ENCODE measurements at places on chromosomes 3 and 15.

DNA sequence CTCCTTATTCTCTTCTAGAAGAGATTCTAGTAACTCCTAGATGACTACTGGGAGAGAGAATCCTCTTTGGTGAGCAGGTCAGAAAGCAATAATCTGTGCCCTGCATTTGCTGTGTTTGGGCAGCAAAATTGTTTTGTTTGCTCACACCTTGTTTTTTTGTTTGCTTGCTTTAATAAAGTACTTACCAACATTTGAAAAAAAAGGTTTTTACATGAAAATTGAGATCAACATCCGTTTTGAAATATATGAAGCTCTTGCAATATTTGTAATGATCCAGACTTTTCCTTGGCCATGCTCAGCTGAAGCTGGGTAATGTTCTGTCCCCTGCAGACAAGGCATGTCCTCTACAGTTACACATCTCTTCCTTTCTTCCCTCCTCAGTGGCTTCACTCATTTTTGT, 62.2 kb downstream of the DIPK2A start:
- DNase-seq = no peak

GRCh38 chr15:67050062-67050461, 15.3 kb upstream of the SMAD3 start:
- no peak for DNase-seq

DNA sequence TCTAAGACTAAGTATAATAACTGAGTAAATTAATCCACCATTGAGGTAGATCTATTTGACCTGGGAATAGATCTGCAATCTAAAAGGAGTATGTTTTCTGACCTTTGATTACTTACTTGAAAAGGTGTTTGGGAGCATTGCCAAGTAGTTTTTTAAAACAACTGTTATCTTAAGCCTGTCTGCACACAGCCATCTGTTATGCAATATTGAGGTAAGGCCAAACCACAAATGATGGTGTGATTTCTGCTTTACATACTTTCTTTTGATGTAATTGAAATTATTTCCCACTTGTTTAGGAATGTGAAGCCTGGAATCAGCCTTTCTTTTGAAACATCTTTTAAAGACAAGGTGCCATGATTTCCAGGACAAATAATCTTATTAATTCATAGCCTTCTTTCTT, 274.0 kb downstream of the BBX start:
- DNase-seq = no peak

DNA sequence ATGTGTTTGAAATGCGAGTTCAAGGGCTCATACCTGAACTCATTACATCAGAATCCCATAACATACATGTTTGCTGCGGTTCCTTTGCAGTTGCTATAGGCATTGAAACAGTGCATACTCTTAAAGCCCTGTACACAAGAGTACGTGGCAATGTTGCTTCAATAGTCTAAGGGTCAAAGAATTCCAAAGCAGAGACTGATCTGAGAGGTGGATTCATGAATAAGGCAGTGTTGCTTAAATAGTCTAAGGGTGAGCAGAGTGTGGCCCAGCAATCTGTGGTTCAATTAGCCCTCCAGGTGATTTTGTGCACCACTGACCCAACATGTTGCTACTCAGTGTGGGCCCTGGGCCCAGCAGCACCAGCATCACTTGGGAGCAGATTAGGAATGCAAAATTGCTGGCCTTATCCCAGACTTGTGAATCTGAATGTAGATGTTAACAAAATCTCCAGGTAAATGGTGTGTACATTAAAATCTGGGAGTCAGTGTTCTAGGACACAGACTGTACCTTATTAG, 314.7 kb upstream of the UMPS start:
- no peak for DNase-seq

DNA sequence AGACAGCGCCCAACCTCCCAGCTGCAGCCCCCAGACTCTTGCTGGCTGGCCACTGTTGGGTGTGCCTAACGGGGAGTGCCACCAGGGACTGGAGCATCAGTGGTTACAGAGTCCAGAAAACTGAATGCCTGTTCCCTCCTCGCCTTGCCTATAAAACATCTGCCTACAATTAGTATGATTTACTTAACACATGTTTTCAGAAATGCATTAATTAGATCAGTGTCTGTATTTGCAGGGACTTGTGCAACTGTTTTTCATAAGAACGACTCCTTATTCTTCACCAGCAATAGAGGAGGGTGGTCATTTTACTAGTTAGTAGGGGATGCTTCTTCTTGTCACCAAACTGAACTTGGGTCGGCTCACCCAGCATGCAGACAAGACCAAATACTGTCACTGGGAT, 248.7 kb downstream of the GABRG3 start:
- no peak for DNase-seq

DNA sequence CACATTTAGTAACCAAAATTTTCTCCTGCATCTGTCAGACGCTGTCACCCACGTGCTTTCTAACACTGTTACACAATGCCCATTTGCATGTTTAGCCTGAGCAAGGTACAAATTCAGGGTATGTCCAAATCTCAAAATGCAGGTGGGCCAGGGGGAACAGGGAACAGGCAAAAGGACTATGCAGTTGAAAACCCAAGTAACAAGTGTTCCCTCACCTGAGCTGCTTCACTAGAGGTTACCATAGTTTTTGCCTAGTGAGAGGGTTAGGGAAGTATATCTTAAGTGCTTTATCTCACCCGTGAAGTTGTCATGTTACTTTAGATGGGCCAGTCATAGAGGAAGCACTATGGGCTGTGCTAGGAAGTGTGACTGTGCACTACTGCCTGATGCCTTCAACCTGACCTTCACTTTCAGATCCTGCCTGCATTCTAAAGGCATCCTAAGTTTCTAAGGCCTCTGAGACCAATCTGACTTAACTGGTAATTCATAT, 6.0 kb upstream of the TMEM87A start:
- DNase-seq = no peak

- no peak for DNase-seq
Observed at GRCh38 chr3:15288331-15289035, 43.9 kb downstream of the SH3BP5 start.

- no peak for DNase-seq
Observed at GRCh38 chr3:32816439-32817256, 1.1 kb upstream of the TRIM71 start.

DNA sequence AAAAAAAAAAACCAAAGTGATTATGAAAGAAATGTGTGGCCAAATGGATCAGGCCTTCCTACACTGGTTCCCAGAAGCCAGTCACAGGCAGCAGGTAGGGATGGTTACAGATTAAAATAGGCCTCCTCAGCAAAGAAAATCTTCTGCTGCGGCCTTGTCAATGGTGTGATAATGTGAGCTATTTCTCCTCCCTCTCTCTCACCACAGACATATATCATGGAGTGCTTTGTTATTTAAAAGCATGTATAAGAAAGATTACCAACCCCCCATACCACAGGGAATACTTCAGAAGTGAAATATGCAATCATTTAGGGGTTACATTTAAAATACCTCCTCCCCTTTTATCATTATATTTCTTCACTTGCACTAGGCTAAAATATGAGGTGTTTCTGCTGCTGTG, 32.2 kb upstream of the LRTM1 start:
- no peak for DNase-seq

- DNase-seq = no peak
Observed at GRCh38 chr3:24440760-24441464, 53.7 kb downstream of the THRB start.

DNA sequence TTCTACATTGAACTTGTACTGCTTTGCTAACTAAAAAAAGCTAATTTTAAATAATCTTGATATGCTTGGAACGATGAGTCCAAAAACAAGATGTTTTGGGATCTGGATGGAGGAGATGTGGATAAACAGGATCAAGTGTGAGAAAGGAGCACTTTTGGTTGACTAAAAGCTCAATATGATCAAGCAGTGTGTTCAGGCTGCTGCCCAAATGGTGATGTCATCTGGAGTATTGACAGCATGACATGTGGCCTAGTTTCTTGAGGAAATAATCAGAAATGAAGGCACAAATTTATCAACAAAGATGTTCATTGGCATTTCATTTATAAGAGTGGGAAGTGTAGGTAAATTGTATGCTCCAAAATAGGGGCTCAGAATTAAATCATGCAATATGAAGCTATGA, 161.2 kb downstream of the SOX2 start:
- no peak for DNase-seq

GRCh38 chr15:74180881-74181602, 7.5 kb downstream of the ISLR start:
- no peak for DNase-seq

DNA sequence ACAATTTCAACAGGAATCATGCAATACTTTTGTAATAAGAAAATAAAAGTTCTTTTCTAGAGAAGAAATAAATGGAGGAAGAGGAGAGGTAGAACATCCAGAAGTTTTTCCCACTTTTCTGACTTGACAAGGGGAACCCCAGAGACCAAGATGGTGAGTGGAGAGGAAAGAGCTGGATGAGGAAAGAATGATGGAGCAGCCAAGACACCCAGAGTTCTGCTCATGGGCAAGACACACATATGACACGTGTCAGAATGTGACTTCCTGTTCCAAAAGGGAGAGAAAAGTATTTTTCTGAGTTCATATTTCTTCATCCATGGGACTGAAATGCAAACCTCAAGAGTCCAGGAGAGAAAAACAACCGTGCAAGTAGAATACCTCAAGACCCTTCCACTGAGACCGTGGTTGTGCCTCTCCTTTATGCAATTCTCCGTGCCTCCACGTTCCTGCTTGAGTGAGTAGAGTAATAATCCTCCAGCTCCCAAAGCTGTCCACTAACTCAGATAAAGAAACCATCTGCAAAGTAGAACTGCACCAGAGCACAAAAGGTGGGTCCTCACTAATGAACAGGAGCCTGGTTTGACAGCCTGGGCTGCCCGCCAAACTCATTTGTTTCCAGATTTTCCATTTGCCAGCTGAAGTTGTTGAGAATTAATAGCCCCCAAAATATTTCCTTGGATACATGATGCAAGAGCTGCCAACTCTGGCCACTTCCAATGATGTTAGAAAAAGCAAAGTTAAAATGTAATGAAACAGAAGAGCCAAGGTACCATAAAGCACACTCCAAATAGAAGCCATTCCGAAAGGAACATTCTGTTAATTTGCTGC, 272.6 kb upstream of the IGF1R start:
- DNase-seq = no peak

DNA sequence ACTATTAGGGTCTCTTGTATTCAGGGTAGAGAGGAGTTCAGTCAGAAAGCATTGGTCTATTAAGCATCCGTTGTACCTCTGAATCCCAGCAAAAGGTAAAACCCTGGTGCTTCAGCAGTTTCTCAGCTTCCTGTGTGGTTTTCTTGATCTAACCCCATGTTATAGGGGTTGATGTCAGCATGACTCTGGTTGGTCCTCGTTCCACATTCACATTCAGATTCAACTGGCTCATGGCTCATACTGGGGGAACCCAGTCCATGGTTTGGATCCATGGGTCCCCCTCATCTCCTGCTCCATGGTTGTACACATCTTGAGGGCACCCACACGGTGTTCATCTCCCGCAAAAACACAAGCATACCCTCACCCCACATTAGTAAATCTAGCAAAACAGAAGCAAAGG, 47.7 kb upstream of the C2CD4B start:
- DNase-seq = no peak

DNA sequence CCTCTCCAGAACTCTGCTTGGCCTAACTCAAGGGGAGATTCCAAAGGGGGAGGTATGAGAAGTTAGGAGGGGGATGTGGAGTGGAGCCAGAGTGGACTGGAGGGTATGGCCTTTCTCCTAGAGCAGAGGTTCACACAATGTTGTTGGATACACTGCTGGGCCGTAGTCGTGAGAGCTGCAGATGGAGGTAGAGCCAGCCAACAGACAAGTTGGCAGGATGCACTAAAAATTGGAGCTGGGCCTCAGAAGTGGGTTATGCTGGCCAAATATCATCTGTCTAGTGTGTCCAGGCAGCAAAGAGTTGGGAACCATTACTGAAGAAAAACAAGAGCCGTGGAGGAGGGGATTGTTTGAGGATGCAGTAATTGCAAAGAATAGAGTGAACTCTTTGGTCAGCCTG, 27.7 kb upstream of the LRRFIP2 start:
- no peak for DNase-seq

GRCh38 chr3:100533176-100533575, 40.8 kb downstream of the TMEM45A start:
- DNase-seq = no peak

- DNase-seq = peak; percentile 1
Observed at GRCh38 chr3:63467392-63467791, 185.1 kb upstream of the SNTN start.

GRCh38 chr15:26223720-26224119, 360.6 kb upstream of the ATP10A start:
- DNase-seq = no peak

DNA sequence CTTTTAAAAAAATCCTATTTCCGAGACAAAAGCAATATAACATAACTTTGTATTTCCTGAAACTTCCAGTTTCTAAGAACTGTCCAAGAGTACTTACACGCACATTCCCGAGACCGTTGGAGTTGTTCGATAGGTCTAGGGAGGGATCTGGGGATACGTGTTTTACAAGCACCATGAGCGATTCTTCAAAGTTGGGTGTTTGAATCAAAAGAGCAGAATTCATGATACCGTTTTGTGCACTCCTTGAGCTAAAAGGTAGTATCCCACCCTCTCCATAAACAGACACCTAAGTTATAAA, 700 bp upstream of the EDEM1 start:
- DNase-seq = no peak

- no peak for DNase-seq
Observed at GRCh38 chr3:144187531-144188210, 216.0 kb downstream of the DIPK2A start.

DNA sequence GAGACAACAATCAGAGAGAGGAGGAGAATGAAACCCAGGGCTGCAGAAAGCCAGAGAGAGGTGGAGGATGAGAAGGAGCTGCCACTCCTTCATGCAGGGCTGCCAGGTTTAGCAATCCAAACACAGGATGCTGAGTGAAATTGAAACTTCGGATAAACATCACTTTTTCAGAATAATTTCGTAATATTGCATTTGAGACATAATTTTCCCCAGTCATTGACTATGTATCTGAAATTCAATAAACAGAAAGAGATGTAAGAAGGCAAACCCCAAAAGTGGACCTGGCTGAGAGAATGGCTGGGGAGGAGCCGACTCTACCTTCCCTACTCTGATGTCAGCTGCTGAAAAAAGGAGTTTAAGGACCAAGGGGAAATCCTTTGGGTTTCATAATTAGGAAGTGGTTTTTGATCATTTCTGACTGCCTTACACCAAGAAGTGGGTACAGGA, 33.8 kb downstream of the SLC9A9 start:
- DNase-seq = no peak

- no peak for DNase-seq
Observed at GRCh38 chr3:162865466-162865865, 1368.9 kb downstream of the OTOL1 start.

GRCh38 chr3:129002573-129003569, 1.8 kb downstream of the EFCC1 start:
- no peak for DNase-seq

GRCh38 chr3:67106874-67107273, 108.8 kb downstream of the KBTBD8 start:
- no peak for DNase-seq

Data from NCI-H1092 (cell line).